NCI-H69 (cell line): ENCODE measurements at places on chromosomes 1 and 21.
A peak's percentile ranks its signal among the peaks of the same experiment; 100 is the strongest.

DNA sequence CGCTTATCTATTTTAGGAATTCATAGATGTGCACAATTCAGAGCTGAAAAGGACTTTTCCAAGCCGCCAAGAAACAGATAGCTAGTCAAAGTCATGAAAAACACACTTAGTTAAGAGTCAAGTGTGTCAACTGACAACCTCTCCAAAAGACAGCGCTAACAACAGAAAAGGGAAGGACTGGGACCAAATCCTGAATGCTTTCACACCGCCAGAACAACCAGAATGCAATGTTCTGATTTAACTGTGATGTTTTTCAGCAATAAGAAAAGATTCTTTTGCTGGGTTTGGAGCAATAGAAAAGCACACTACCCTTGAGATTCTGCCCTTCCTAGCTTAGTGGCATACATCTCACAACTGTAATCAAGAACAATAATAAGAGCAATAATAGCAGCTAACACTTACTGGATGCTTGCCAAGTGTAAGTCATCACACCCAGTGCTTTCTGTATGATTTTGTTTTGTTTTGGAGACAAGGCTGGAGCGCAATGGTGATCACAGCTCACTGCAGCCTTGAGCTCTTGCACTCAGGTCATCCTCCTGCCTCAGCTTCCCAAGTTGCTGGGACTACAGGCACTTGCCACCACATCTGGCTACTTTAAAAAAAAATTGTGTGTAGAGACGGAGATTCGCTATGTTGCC, 33.9 kb upstream of the SDC3 start:
- peak; percentile 56 for DNase-seq

DNA sequence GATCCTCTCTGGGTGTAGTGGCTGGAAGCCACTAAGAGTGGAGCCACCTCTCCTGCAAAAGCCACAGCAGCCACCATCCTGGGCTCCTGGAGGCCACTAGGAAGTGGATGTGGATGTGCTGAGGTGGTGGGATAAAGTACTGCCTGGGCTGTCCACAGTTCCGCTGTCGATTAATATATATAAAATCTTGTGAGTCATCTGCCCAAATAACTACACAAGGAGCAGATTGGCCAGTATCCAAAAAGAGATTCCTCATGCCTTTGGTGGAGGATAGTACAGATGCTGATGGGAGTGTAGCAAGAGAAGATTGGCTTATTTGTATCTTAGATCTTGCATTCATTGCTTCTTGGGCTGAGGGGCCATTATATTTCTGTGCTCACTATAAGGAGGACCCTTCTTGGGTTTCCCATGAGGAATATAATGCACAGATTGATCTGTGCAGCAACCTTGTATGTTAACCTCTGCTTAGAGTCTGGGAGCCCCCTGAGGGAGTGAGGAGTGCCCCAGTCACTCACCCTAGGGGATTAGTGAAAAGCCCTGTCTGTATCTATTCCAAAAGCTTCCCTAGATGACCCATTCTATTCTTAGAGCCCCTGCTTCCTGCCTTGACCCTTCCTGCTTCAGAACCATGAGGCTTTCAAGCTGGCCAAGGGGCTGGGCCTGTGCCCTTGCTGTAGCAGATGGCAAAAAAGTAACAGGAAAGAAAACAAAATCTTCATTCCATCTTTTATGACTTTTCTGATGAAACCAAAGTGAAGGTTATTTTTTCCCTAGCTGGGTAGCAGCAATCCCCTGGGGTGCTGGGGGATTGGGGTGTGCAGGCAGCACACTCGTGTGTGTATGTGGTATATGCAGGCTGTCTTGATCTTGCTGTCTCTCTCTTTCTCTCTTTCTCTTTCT, 31.7 kb downstream of the RCSD1 start:
- DNase-seq = no peak

GRCh38 chr1:16141573-16142336, 14.1 kb downstream of the EPHA2 start:
- peak; percentile 38 for DNase-seq

DNA sequence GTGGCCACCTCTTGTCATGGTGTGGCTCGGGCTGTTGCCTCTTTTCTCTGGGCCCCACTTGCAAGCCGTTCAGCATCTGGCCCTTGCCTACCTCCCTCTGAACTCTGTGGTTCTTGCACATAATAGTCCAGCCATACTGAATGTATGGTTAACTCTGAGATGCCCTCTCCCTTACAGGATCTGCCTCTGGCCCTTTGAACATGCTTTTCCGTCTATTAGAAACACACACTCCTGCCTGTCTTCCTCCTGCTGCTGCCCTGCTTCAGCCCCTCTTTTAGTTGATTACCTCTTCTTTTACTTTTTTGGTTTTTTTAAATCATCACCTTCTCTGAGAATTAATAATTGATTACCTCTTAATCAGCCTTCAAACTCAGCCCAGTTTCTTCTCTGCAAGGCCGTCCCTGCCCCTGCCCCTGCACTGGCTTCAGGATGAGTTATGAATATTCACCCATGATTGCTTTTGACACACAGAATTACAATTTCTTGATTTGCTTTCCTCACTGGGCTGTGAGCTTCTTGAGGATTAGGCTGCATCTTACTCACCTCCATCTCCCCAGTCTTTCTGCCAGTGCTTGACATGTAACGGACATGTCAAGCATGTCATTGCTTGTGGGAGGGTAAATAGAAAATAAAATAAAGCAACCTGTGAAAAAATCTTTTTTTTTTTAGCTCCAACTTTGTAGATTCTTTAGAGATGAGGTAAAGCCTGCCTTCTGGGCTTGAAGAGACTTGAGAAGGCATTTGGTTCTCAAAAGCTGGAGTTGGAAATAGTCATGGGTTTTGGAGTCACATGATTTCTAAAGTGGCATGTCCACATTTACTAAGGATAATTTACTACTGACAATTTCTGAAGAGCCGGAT, 158.3 kb downstream of the PLXNA2 start:
- DNase-seq = no peak

- DNase-seq = no peak
These were observed 109.0 kb downstream of the PGBD5 start for GRCh38 chr1:230316864-230317745.

GRCh38 chr1:23594149-23594907, 35.0 kb upstream of the ID3 start:
- DNase-seq = no peak

DNA sequence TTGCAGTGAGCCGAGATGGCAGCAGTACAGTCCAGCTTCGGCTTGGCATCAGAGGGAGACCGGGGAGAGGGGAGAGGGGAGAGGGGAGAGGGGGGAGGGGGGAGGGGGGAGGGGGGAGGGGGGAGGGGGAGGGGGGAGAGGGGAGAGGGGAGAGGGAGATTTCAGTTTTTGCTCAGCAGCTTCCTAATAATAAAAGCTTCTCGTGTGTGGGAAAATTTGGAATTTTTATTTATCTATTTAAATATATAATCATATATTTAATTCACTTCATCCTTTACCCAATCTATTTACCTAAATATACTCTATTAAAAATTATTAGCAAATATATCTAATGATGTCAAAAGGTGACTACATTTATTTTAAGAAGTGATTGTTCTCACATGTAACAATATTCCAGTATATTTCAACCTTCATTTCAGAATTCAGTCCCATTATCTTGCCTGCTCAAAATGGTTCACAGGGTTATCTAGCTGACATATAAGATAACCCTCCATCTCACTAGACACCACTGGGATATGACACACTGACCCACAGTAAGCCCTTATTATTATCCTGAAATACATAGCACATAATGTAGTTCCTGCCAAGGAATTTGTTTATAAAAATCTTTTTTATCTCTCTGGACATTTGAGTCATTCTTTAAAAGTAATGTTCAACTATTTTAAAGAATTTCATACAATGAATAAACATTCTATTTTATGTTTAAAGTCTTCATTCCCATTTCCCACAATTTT, 105.9 kb downstream of the GPATCH2 start:
- DNase-seq = no peak

GRCh38 chr1:108045460-108045859, 80.5 kb upstream of the VAV3 start:
- no peak for DNase-seq

DNA sequence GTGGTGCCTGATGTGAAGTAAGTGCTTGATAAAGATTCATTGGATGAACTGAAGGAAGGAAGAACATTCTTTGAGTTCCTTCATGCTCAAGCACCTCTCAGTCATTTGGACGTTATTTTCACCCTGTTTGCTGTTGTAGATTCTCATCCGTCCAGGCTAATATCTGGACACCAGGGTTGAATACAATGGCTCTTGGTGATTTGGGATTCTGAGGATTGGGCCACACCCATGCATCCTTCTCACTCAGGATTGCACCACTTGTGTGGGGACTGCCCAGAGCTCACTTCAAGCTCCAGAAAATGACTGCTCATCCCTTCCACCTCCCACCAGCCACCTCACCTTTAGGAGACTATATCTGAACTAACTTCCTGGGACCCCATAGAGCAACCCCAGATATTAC, 117.1 kb upstream of the IPO9 start:
- no peak for DNase-seq

- DNase-seq = no peak
These were observed 19.1 kb downstream of the ABCA4 start for GRCh38 chr1:94101613-94102525.

GRCh38 chr1:23288201-23288600, 55.9 kb downstream of the HNRNPR start:
- DNase-seq = no peak

GRCh38 chr1:9648171-9648570, 3.4 kb upstream of the PIK3CD start:
- DNase-seq = no peak

GRCh38 chr1:35640380-35641232, 720 bp downstream of the PSMB2 start:
- no peak for DNase-seq

DNA sequence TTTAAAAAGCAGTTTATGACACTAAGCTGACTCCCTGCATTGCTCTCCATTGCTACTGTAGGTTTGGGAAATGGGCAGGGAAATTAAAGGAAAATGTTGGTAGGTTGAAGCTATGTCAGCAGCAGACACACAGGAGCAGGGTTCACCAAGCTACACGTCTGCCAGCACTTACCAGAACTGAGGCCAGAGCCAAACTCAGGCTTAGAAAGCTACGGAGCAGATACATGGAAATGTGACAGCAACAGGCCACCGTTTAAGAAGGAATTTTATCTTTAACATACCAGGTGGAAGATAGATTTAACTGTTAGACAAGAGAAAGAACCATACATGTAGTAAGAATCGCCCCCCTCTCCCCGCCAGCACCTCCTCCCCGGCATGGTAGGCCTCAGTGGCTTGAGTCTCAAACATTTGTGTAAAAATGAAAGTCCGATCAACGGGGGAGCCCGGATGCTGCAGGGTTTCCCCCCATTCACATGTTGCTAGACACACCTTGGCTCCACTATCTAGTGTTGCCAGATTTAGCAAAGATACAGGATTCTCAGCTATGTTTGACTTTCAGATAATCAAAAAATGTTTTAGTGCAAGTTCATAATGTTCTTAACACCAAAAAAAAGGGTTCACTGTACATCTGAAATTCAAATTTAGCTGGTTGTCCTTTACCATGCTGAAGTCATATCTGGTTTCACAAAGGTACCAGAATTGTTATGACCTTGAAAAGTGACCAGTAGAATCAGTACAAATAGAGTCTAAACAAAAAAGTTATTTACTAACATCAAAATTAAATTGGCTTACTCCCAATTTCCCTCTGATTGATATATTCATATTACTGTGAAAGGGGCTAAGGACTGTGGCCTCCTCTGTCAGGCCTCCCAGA, 6.7 kb downstream of the OR2T11 start:
- DNase-seq = no peak

DNA sequence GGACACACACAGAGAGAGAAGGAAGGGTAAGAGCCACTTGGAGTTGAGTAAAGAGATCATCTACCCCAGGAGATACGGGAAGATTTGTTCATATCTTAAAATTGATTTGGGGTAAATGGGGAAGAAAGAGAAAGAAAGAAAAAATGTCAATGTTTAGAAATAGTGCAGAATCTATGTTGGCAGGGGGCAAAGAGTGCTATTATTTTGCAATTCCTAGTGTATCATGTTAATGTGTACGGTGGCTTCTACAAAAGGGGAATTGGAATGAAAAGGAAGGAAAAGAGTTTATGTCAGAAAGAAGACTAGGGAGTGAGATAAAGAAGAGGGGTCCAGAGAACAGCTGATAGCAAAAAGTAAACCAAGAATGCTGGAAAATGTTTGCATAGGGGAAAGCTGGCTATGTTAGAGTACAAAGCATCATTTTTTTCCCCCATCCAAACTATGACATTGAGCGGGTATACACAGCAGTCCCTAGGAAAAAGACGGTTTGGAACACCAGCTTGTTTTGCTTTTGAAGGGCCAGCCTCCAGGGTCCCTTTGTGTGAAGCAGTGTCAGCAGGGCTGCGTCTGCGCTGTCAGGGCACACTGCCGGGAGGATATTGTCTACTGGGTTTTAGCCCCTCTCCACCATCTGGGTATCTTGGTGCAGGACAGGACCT, 10.8 kb downstream of the LRRC8D start:
- peak; percentile 63 for DNase-seq

DNA sequence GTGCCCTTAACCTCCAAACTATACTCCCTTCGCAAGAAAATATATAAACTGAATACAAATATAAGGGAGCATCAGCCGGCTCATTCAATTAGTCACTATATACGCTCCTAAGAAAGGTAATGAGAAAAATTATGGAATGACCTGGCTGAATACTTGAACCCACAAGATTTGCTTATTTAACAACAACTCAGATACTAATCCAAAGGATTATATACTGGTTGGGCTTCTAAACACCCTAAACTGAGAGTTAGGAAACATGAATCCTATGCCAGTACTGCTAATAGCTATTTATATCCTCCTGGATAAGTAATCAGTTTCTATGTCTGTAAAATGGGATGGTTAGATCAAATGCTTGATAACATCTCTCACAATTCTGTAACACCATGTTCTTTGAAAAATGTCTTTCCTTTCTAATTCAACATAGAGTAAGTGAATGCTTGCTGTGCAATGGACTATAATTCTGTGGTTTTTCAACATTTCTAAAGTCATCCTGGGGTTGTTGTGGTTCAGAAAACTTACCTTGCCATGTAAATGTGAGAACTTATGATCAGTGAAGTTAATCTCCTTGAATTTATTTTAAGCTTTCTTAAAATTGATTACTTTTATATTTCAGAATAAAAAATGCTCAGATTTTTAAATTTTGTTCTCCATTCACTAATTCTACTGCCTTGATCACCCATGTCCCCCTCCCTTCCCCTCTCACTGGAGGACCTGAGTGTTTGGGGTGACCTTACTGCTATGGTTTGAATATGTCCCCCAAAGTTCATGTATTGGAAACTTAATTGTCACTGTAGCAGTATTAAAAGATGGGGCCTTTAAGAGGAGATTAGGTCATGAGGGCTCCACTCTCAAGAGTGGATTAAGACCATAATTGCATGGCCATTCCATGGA, 14.5 kb downstream of the DUSP10 start:
- no peak for DNase-seq

DNA sequence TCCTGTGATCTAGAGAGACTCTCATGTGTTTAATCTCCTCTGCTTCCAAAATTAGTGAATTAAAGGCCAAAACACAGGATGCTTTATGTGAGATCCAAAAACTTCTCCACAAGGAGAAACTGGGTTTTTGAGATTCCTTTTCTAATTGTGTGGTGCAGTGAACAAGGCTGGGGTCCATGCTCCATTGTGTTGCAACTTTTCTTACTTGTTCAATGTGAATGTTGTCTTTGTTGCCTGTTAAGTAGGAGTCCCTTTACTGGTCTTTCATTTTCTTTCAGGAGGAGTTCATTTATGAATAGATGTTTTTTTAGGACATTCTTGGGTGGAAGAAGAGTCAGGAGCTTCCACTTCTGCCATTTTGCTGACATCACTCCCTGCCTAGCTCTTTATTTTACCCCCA, 40.6 kb upstream of the CFHR3 start:
- no peak for DNase-seq
